ENCODE measurements at places on chromosomes 4 and X.

DNA sequence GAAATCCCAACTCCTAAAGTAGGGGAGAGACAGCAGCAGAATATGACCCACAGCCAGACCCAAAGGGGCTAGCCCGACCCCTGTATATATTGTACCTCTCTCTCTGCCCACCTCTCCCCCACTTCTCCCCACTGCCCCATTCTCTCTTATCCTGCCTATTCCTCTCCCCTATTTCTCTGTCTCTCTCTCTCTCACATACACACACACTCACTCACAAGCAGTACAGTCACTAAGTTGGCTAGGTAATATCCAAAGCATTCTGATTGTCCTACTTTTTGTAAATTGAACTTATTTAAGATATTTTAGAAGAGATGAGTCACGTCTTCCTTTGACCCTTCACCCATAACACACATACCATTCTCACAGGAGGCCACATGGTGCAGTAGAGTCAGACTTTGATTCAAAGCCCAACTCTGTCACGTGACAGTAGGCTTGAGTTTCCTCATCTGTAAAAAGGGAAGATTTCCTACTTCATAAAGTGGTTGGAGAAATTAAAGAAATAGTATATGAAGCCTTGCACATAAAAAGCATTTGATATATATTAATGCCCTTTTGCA lies 29.5 kb downstream of the SRPX2 start:
- no peak for DNase-seq

DNA sequence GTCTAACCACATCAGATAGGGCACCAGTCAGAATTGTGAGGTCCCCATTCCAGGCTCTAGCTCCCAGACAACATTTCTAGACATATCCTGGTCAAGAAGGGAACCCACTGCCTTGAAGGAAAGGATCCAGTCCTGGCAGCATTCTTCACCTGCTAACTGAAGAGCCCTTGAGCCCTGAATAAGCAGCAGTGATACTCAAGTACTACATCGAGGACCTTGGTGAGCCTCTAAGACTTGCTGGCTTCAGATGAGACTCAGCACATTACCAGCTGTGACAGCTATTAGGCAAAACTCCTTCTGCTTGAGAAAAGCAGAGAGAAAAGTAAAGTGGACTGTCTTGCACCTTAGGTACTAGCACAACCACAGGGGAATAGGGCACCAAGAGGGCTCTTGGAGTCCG lies 205.8 kb upstream of the F9 start:
- no peak for DNase-seq

- DNase-seq, result no peak
Observed at GRCh38 chr4:52244848-52245247, 193.7 kb downstream of the SPATA18 start.

GRCh38 chr4:144574000-144574399 lies 72.0 kb upstream of the HHIP start:
- DNase-seq, result no peak

DNA sequence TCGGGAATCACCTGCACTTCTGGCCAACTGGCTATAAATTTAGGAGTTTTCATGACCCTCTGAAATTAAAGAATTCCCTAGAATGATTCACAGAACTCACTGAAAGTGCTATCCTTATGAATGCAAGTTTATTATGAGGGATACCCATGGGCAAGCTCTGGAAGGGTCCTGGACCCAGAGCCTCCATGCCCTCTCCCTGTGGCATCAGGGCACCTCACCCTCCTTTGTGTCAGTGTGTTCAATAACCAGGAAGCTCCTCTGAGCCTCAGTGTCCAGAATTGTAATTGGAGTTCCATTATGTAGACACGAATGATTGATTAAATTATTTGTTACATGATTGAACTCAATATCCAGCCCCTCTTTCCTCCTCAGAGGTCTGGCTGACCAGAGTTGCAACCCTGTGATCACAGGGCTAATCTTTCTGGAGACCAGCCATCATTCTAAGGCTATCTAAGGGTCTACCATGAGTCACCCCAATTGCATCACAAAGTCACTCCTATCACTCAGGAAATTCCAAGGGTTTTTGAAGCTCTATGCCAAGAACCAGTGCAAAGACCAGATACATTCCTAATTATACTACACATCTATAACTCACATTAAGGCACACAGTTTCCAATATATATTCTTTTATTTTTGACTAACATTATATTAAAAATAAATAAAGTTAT lies 8.9 kb downstream of the ANXA3 start:
- DNase-seq, result no peak

DNA sequence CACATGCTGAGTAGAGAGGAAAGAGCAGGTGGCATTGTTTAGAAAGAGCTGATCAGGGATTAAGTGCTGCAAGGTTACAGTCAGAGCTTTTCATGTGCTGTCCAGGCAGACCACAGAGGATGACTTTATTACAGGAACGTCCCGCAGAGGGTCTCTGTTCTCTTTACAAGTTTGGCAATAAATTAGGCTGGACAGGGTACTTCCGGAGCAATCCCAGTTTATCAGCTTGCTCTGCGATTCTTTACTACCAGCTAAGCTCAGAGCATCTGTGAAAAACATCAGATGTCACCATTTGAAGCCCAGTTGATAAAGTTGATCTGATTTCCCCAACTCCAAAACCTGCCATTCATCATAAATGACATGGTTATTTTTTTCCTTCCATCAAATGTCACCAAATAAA lies 633.1 kb downstream of the NLGN4X start:
- no peak for DNase-seq

DNA sequence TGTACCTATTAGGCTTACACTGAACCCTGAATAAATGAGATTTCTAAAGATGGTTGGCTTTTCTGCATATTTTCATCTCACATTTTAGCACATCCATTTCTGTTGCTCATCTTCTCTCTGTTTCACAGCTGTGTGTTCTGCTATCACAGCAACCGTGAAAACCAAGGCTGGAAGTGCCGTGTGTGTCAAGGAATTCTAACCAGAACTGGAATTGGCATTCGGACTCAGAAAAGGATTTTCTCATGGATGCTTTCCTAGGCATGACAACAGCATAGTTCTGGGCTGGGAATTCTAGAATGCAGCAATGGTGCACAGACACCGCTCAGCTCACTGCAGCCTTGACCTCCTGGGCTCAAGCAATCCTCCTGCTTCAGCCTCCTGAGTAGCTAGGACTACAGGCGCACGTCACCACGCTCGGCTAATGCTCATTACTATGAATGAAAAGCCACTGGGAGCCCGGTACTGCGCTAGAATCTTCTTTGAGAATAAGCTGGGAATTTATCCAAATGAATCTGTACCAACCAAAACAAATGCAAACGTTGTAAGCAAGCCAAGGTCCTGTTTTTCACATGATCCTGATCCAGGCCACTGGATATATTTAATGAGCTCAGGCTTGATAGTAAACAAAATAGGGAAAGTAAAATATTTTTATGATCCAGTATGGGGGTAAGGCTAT lies 105.2 kb downstream of the RBM47 start:
- no peak for DNase-seq

DNA sequence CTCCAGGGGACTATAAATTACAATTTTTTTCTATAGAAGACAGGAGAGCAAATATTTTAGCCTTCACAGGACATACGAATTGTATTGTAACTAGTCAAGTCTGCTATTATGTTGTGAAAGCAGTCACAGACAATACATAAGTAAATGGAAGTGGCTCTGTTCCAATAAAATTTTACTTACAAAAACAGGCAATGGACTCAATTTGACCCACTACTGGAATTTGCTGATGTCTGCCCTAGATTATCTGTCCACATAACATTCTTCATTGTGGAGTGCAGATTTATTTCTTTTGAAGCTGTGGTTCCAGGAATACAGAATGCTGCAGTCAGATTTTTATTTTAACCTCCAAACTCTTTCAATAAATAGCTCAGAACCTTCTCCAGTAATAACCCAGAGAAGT lies 330.3 kb downstream of the PPP4R3C start:
- no peak for DNase-seq

GRCh38 chrX:110000847-110001713 lies 1.8 kb upstream of the TMEM164 start:
- no peak for DNase-seq

DNA sequence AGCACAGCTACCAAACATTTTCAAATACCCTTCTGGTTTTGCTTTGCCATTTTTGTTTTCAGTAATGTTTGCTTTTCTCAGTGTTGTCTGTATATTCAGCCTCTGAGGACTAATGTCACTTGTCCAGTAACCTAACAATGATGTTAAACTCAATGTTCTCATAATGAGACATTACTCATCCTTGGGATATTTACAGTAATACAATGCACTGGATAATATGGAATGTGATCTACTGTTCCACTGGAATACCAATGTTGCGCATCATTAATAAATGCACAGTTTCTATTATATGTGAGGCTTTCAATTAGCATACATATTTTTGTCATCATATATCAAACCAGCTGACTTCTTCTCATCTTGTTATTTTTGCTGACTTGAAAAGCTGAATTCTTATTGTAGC lies 259.1 kb downstream of the SH2D1A start:
- DNase-seq, result no peak

DNA sequence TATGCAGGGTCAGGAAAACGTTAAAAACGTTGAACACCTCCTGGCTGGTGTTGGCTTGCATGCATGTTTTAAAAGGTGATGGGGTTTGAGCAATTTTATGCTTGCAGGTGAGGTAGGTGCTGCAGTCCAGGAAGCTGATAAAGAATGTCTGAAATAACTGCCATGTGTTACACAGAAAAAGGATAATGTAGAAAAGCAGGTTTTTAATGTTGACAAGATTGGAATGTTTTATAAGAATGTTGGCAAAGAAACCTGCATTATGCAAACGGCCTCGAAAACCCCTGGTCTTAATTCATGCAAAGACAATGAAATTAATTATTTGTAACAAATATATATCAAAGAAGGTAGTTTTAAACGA lies 723.7 kb upstream of the AGA start:
- no peak for DNase-seq

DNA sequence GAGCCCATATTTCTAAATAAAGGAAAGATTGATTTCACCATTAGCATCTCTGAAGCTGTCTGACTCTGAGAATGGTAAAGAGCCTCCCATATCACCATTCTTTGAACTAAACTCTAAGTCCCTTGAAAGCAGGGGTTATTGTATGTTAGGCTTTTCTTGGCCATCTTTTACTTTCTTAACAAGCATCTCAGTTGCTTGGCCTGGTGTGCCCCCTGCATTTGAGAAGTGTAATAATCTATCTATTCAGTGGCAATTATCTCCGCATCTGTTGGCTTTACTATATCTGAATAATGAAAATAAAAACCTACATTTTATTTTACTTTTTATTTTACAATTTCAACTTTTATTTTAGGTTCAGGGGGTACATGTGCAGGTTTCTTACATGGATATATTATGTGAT lies 128.3 kb upstream of the ARMCX2 start:
- DNase-seq, result no peak

DNA sequence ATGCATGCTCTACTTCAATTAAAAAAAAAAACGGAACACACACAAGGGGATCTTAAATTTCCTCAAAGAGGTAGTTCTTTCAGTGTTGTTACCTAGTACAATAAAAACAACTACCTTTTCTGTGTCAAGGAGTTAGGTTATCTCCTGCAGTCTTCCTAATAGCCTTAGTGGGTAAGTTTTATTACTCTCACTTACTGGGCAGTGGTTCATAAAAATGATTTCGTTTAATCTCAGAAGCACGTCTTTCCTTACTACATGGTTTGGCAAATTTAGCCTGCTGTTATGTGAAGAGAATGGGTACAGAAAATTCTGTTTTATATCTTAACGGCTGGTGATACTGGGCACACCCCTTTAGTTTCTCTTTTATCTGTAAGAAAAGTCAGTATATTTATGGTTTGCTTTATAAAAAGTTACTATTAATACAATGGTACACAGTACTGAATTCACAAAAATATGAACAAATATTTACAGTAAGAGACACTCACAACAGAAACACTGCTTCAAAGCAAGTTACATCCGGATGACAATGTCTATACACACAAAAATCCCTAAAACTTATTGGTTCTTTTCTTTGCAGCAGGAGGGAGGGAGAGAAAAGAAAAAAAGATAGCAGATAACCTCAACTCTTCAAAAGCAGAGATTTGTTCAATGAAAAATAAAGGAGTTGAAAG lies 8.8 kb downstream of the ADH5 start:
- DNase-seq, result no peak

DNA sequence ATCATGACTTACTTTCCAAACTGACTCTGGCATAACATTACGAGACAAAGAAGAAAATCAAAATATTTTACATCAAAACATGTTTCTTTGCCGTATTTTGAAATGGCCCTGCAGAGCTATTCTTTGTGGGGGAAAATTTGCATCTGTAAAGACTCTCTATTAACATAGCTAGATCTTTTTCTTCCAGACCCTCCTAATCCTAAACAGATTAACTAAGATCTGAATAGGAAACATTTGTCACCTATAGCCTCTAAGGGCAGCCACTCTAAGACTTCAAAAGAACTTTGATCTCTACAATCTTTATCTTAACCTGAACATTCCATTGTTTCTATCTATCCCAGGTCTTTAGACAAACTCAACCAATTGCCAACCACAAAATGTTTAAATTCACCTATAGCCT lies 176.6 kb upstream of the CENPE start:
- DNase-seq, result no peak

DNA sequence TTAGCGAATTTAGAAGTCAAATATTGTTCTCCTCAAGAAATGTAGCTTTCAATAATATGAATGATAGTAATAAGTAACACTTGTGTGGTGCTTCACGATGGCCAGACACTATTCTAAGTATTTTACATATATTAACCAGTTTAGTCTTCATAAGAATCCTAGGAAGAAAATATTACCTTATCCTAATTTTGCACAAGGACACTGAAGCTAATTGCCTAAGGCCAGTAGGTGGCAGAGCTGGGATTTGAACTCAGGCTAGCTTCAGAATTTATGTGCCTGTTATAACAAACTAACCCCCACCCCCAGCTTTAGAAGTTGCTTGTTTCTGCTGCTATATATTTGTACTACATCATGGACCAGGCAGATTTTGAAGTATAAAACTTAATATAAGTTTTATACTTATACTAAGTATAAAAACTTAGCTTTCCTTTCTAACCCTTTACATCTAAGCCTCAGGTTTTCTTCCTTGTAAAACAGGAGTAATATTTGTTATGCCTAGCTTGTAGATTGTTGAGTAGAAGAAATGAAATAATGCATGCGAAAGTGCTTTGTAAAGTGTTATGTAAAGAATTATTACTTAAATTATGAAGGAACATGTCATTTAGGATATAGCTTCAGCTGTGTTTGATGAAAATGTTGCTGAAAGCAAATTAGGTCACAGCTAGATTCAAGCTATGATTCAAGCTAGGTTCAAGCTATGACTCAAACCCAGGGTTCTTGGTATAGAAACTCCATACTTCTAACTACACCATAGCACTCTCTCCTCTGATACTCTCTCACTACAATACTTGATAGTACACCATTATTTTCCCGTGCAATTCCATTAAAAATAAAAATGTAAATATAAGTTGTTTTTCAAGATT lies 4.2 kb upstream of the CDS1 start:
- no peak for DNase-seq

GRCh38 chr4:173490256-173490655 lies 39.8 kb downstream of the HAND2 start:
- no peak for DNase-seq

- no peak for DNase-seq
Observed at GRCh38 chrX:18701621-18702361, 5.7 kb upstream of the PPEF1 start.

- DNase-seq, result no peak
Observed at GRCh38 chr4:7166237-7166636, 26.1 kb upstream of the SORCS2 start.

- no peak for DNase-seq
Observed at GRCh38 chr4:145898466-145898865, 40.2 kb downstream of the ZNF827 start.
